Forelimb muscle (tissue), 1 donor: ENCODE measurements at places on chromosomes 4 and X.

- no peak for DNase-seq
Measured at GRCh38 chrX:108601276-108601675, 135.1 kb downstream of the IRS4 start.

DNA sequence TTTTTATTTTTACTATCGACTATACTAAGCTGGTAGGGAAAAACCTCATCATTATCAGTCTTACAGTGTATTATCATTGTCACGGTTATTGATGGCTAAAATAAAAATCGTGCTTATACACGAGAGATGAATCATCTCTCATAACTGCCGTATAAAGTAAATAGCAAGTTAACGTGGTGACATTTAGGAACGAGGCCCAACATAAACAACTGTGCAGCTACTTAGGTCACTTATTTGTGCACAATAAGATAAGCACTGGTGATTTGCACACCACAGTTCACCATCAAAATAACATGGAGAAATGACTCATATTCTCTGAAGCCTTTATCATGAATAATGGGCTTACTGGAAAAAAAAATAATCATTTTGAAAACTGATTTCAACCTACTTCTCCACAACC, 482.0 kb upstream of the TENM3 start:
- no peak for DNase-seq

DNA sequence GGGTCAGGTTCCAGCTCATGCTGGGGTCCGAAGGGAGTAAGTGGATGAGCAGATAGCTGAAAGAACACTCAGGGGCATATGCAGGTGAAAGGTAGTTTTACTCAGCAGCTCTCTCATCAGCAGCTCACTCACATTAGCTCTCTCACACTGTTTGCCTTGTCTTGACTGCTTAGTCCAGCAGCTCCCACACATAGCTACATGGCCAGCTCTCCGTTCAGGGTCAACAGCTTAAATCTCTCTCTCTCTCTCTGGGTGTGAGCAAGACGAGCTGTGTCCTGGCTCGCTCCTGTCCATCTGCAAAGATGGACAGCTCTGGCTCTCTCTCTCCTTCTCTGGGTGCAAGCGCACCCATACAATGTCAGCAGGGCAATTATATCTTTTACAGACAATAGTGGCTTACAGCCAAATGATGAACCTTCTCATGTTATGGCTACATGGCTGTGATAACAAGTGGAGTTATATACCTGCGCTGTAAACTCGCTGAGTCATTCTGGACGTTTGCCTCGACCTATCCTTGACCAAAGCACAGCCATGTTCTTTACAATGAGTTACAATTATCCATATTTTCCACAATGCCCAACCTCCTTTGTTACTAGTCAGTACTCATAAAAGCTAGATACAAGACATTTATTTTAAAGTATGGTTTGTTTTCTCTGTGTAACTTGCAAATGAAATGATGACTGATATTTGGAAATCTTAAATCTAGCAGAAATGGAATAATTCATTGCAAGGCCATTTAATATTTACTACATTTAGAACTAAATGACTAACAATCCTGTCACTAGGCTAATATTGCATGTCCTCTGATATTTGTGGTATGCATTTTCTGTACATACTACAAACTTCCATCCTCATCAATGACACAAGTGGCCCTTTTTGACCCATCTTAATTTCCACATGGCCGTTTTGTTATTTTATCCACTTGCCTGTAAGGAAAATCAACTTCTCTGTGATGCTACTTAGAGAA, 9.3 kb downstream of the PAPSS1 start:
- DNase-seq = no peak

GRCh38 chrX:119482481-119483480, 14.5 kb downstream of the SLC25A5 start:
- DNase-seq = no peak

- peak; percentile 8 for DNase-seq
Measured at GRCh38 chr4:64584981-64585557, 175.8 kb upstream of the TECRL start.

- peak; percentile 25 for DNase-seq
Measured at GRCh38 chr4:89753601-89754066, 83.3 kb downstream of the SNCA start.

DNA sequence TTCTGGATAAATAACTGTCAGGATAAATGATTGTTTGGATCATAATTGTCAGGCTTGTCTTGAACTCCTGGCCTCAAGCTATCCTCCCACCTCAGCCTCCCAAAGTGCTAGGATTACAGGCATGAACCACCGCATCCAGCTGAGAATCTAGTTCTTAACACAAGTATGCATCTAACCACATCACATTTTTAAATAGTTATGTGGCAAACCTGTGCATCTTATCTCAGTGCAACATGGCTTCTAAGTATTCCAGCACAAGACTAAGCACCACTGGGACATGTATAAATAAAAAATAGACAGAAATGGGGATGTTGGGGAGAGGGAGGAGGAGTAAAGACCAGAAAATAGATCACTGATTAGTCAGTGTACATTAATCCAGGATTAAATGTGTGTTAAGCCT, 74.7 kb upstream of the TBL1X start:
- DNase-seq = no peak

DNA sequence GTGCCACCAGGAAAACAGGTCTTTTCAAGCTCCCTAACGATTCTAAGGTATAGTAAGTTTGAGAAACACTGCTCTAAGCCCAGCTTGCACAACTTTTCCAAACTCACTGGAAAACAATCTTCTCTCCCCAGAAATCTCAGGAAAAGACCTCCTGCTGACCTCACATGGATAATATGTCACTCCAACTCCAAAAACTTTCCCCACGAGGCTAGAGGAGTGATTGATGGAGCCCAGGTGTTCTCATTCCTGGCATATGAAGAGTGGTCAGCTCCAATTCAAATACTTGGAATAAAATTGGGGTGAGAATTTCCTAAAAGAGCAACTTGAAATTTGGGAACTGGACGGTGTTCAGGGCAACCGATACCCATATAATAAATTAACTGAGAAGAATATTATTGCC, 299.9 kb downstream of the PPP4R3C start:
- DNase-seq = no peak

DNA sequence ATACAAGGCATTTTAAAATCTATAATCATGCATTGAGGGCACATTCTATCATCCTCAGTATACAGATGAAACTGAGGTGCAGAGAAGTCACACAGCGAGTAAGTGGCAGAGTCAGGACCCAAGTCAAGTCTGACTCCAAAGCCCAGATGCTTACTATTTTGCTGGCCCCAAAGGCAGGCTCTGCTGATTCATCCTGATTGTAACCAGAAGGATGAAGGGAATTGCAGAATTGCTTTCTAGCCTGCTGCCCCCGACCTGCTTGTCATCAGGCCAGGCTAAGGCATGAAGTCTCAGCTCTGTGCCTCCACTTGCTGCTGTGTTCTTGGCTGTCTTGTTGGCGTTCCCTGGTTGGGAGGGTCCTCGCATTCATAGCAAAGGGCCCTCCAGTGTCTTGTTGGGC, 62.7 kb downstream of the SLC9A6 start:
- no peak for DNase-seq

- no peak for DNase-seq
Measured at GRCh38 chr4:41670982-41671381, 77.5 kb downstream of the PHOX2B start.
